ENCODE measurements at places on chromosomes 11 and 22.

DNA sequence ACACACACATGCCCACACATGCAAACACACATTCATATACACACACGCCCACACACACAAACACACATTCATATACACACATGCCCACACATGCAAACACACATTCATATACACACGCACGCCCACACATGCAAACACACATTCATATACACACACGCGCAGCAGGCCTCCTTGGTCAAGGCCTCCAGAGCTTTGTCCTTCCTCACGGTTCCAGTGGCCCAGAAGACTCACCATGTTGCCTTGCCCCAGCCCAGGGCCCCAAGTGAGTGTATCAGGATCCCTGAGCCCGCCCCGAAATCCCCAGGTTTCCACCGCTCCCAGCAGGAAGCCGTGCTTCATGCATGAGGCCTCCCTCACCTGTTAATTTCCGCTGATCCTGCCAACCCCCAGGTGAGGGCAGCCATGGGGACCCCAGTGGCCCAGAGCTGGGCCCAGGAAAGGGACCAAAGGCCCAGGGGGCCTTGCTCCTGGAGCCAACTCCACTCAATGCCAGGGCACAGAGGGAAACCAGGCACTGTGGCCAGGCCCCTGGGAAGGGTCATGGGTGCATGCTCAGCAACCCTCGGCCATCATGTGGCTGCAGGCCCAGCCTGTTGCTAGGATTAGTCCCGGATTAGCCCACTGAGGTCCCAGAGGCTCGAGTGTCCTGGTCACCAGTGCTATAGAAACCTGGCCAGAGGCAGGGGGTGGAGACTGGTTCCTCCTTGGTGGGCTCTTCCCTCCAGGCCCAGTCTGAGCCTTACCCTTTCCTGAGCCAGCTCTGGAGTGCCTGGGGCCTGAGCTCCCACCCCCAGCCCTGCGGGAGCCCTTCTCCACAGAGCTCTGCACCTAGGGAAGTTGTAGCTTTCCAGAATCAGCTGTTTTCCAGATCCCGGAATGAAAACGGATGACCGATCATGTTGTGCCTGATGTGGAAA is 34.4 kb downstream of the IGF2 start:
- DNase-seq, result no peak

DNA sequence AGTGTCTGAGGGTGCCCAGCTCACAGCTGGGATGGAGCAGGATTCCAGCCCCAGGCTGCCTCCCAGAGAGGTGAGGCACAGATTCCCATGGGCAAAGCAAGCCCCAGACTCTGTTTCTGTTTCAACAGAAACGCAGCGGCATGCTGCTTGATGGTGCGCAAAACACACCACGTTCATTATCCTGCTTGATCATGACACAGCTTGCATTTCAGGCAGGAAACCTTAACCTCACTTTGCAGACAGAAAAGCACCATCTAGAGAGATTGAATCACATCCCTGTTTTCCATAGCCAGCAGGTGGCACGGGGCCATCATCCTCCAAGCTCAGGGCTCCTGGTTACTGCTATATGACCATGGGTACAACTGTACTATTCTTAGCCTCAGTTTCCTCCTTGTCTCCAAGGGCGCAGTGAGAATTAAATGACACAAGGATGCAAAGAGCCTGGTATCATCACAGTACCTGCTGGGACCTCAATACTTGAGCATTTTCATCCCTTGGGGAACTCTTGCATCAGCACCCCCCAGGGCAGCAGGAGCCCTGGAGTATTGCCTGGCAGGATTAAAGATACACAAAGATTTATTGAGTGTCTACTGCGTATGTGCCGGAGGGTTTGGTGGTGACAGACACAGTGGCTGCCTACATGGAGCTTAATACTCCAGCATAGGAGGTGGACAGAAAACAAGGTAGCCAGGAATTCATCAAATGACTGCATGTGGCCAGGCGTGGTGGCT is 110.0 kb downstream of the TP53I11 start:
- DNase-seq, result no peak

GRCh38 chr11:119052163-119052814 is 4.7 kb downstream of the HYOU1 start:
- no peak for DNase-seq

GRCh38 chr11:690738-691633 is 4.0 kb downstream of the DEAF1 start:
- DNase-seq, result no peak

DNA sequence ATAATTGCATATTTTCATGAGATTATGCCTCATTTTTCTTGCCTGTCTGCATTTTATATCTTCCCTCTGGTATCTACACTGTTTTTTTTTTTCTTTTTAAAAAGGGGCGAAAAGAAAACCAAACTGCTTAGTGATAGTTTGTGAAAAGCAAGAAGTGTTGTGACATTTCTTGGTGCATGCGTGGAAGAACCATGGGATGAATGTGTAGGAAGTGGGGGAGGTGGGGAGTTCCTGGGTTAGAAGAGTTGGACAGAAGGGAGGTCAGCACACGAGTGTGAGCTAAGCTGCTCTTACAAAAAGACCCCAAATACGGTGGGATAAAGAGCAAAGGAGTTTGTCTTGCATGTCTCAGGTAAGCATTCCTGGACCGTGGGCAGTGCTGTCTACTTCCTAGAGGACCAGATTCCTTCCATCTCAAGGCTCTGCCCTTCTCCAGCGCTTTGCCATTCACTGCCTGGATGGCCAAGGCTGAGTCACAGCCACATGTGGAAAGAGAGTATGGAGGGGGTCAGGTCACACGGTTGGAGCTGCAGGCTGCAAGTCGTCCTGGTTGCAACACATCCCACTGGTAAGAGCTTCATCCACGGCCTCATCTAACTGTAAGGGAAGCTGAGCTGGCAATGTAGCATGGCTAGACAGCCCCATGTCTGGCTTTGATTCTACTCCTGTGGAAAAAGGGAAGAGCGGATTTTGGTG is 300.6 kb downstream of the DDX10 start:
- no peak for DNase-seq

- DNase-seq, result no peak
These were observed 592.0 kb downstream of the BRD1 start for GRCh38 chr22:49235463-49236300.

- no peak for DNase-seq
These were observed 49.3 kb upstream of the CLPB start for GRCh38 chr11:72483412-72484186.

Measured in retina (tissue), 1 donor.